M059J (cell line): ENCODE measurements at places on chromosomes 16 and 17.
A peak's percentile ranks its signal among the peaks of the same experiment; 100 is the strongest.

DNA sequence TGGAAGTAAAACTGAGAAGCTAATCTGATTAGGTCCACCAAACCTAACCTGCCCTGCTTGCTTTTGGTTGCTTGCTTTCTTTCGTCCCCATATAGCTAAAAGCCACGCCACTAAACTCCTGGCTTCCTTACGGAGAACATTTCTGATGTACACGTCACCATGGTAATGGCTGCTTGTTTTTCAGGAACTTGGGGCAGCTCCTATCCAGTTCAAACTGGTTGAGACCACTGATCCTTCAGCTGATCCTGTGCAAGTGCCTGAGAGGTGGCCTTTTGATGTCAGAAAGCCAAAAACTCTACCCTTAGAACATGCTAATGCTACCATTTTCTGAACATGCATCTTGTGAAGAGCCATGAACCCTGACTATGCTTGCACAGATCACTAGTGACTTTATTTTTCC is 14.4 kb upstream of the DHRS7C start:
- no peak for DNase-seq

DNA sequence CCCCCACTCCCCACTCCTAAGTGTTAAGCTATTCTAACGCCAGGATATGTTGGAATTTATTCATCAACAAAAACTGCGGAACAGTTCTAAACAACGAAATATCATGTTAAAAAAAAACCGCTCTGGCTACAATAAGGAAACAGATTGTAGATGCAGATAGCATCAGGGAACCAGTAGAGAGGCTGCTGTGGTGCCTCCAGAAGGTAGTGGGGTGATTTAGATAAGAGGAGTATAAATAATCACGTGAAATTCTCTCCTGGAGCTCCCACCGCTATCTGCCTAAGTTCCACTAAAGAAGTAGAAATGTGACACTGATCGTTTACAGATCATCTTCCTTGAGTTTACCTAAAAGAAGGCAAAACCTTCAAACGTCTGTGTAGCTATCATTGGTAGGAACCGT is 8.0 kb downstream of the AHSP start:
- no peak for DNase-seq

DNA sequence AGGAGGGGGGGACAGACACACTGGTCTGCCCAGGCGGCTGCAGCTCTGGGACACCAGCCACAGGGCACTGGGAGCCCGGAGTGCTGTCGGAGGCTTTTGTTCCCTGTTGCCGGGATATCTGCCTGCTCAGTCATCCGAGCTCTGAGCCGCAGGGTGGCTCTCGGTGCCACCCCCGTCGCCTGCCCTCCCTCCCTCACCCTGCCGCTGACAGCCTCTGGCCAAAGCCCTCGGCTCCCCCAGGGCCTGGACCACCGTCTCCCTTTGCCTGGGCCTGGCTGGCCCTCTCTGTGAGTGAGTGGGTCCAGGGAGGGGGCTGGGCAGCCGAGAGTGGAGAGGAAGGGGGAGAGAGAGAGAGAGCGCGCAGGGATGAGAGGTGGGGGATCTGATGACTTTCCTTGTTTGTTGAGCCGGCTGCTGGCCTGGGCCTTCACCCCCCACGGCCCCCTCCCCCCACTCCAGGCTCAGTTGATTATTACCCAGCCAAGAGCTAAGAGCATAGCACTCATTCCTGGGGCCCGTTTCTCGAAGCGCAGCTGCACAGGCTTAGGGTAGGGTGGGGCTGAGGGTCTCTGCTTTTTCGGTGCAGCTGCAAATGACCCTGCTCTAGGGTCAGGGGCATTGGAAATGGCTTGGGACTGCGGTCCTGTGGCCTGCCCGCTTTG is 2.7 kb downstream of the FOXJ1 start:
- peak; percentile 38 for DNase-seq

DNA sequence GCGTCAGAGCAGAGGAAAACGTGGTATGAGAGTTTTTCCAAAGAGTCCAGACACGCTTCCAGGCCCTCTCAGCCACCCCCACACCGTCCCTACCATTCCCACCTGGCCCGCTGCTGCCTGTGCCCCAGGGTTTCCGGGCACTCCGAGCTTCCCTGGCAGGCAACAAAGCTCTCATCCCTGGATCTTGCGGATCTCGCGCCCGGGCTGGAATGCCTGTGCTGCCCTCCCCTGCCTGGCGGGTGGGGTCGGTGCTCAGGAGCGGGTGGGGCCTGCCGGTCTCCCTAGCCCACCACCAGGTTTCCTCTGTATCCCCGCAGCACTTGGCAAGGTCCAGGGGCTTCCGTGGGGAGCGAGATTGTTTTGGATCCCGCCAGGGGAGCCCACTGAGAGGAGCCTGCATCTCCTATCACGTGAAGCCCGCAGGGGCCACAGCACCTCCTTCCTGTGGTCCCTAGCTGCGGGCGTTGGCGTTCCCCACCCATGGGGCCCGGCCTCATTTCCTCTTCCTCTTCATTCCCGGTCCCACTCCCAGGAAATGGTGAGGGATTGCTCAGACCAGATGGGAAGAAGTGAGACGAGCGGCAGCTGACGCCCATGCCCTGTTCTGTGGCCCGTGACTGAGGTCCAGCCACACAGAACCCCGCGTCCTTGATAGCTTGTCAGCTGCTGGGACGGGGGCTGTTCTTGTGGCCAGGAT is 11.0 kb downstream of the TBC1D24 start:
- DNase-seq = no peak

GRCh38 chr16:84042879-84043485 is 387 bp upstream of the SLC38A8 start:
- no peak for DNase-seq

DNA sequence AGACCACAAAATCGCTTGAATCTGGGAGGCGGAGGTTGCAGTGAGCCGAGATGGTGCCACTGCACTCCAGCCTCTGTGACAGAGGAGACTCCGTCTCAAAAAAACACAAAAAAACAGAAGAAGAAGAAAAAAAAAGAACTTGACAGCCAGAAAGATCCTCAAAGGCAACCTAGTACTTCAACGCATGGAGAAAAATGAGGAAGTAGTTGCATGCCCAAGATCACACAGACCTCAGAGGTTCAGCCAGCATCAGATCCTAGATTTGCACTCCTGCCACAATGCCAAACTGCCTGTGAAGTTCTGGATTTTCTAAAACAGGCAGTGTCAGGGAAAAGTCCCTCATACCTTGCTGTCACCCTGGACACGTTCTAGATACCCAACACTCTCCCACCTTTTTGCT is 1.5 kb downstream of the ATPAF2 start:
- DNase-seq = no peak

DNA sequence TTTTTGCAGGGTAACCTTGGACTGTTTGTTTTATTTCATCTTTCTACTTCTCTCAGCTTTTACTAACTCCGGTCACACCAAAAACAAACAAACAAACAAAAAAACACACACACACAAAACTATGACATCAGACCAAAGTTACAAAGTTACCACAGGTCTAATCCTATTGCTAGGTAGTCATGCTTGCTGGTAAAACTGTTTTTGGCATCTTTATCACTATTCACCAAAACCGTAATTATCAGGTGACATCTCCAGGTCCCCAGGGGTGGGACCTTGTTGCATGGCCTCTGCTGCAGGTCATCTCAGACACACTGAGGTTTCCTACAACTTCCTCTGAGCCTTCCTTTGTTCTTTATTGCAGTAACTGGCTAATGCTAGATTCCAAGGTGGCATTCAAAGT is 162.3 kb downstream of the ABCA8 start:
- no peak for DNase-seq

DNA sequence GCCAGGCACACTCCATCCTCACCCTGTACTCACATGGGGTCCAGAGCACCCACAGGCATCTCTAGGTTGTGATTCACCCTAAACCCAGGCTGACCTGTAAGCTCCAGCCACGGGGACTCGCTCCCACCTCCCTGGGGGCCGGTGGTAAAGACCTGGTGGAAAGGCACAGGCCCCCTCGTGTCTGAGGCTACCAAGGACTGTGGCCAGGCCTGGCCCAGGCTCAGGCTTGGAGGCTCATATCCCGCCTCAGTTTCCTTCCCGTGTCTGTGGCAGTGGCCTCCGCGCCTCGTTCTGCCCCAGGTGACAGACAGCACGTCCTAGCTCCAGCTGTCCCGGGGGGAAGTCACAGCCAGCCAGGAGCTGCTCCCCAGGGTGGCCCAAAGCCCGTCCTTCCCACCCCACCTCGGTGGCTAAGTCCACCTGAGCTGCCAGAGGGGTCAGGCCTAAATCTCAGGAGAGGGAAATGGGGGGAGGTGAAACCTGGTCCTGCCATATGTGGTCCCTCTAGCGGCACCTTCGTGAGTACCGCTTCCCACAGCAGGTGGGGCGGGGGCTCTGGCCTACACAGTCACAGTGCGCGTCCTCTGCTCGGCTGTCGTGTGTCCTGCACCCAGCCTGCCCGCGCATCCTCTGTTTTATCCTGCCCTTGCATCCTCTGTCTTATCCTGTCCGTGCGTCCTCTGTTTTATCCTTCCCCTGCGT is 12.6 kb downstream of the CDH15 start:
- DNase-seq = no peak
